IMR-90 (cell line): ENCODE measurements at places on chromosomes 4 and X.

- DNase-seq, result no peak
Observed at GRCh38 chr4:90857081-90857820, 730.1 kb downstream of the CCSER1 start.

DNA sequence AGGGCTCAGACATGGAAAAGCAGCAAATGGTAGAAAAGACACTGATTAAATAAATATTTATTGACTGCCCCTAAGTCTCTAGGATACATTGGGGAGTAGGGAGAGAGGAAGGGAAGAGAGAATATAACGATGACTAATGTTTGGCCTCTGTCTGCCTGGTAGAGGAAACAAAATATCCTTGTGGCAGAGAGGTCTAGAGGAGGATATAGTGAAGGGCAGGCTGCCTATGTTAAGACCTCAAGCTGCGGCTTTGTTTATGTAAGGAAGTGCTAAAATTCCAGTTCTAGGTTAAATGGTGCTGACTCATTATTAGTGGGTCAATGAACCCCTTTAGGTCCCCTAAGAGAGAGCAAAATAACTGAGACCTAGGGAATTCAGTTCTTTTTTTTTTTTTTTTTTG is 427.3 kb upstream of the FTHL17 start:
- peak; percentile 42 for DNase-seq

- DNase-seq, result peak; percentile 92
Observed at GRCh38 chr4:69095301-69095731, 958 bp upstream of the UGT2B7 start.

DNA sequence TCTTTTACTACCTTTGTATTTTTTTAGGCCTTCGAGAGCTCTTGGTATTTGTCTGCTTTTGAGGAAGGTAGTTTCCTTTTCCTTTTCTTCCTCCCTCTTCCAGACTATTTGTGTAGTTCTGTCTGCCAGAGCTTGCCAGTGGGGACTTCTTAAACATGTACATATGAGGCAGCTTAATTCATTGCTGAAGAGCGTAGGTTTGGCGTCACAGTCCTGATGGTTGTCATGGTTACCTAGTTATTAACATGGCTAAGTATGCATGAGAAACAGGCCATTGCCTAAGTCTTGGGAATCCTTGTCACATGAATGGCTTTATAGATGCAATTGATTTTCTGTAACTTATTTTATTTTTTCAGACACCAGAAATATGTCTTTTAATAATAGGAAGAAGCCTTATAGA is 48.5 kb upstream of the ARMCX2 start:
- peak; percentile 1 for DNase-seq

- DNase-seq, result peak; percentile 32
Observed at GRCh38 chr4:154877110-154877760, 96.2 kb downstream of the RBM46 start.

DNA sequence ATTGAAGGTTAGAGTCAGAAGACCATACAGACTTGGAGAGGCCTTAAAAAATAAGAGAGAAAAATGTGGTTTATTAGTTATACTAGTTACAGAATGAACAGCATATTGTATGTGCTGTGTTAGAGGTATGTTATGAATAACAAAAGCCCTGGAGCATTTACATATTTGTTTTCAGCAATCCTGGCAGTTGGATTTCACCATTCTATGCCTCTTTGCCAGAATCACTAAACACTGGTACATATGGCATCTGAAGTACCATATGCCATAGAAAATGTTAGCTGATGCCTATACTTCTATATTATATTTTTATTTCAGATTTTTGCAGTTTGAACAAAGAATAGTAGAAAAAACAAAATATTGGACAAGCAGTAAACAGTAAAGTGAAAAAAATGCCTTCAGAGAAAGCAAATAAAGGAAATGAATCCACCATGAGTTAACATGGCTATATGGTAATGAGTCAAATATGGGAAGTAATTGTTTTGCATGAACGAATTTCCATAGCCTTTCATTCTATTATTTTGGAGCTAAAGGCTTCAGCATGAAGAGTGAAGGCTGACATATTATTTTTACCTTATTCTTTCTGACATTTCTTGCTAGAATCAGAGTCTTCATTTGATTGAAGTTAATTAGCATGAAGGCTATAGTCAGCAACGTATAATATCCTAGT is 41.9 kb upstream of the PRDM8 start:
- DNase-seq, result no peak

- no peak for DNase-seq
Observed at GRCh38 chr4:139700568-139700967, 34.9 kb downstream of the MGST2 start.

DNA sequence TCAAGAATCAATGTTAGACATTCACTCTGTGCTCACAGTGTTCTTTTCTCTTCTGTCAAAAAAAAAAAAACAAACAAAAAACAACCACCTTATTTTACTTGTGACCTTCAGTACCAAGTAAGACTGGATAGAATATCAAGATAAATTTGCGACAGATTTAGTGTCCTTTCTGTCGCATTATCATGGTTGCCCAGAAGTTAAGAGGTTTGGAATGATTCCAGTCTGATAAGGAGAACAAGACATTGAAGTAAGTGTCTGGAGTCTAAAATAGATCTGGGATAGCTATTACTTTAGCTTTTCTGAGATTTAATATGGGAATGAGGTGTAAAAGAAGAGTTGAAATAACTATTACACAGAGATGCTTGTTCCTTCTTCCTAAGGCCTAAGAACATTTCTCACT is 31.7 kb downstream of the SNCA start:
- no peak for DNase-seq

DNA sequence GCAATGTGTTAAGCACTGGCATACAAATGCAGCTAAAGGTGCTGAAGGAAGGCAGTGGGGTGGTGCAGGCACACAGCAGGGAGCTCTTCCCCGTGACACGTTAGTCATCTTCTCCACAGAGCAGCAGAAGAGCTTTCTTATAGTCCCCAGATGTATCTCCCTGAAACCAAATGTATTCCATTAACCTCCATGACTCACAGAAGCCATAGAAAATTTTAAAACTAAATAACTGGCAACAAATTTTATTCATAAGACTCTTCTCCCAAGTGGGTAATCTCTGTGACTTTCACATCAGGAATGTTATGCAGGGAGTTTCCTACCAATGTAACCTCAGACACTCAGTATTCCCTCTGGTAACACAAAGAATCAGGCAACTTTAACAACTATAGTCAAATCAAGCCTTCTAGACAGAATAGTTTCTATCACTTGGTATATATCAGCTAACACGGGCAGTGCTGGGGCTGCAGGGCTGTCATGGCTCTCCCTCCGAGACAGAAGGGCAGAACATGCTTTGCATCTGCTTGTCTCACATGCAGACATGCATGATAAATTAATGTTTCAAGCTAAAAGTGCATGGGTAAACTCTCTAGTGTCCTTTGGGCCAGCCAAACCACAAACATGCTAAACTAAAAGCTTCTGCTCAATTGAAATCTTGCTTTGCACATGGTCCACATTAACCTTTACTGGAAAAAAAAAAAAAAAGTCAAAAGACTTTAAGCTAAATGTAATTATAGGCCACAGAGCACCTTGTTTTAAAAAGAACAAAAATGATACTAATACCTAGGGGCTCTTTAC is 28.2 kb downstream of the ANXA5 start:
- peak; percentile 99 for DNase-seq
